ENCODE measurements at places on chromosomes 13 and 19.

- DNase-seq, result no peak
Measured at GRCh38 chr19:55717251-55717650, 21.0 kb downstream of the NLRP9 start.

GRCh38 chr13:30437177-30437576, 14.9 kb downstream of the UBE2L5 start:
- DNase-seq, result no peak

DNA sequence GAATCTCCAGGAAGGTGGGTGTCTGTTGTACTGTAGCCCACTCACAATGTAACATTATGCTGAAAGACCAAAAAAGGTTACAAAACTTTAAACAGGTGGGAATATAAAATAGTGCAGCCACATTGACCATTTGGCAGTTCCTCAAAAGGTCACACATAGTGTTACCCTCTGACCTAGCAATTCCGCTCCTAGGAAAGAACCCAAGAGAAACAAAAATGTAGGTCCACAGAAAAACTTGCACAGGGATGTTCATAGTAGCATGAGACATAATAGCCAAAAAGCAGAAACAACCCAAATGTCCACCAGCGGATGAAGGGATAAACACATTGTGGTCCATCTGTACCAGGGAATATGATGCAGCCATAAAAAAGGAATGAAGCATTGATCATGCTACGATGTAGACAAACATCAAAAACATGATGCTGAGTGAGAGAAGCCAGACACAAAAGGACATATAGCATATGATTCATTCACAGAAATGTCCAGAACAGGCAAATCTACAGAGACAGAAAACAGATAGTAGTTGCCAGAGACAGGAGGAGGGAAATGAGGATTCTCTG, 27.9 kb downstream of the CPAMD8 start:
- no peak for DNase-seq

DNA sequence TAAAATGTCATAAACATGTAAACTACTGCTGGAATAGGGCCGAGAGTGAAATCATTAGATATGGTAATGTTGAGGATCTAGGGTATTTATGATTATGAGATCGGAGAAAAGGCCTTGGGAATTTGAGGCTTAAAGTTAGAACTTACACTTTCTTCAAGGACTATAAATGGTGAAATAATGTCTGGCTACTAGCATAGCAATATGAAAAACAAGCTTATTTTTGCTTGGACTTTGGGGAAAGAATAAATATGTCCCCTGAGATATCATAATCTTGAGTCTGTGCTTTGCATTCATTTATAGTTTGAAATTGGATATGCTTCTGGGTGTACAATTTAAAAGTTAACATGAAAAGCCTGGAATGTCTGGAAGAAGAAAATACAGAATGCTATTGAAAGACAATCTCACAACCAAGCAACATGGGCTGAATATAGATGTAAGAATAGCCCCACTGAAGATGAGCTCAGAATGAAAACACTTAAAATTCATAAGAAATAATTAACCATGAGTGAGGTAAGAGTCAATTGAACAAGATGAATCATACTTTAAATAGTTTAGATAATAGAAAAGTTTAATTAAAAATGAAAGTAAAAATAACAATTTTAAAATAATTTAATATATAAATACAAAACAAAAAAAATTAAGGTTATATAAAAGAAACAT, 1555.4 kb upstream of the MIR17HG start:
- no peak for DNase-seq

DNA sequence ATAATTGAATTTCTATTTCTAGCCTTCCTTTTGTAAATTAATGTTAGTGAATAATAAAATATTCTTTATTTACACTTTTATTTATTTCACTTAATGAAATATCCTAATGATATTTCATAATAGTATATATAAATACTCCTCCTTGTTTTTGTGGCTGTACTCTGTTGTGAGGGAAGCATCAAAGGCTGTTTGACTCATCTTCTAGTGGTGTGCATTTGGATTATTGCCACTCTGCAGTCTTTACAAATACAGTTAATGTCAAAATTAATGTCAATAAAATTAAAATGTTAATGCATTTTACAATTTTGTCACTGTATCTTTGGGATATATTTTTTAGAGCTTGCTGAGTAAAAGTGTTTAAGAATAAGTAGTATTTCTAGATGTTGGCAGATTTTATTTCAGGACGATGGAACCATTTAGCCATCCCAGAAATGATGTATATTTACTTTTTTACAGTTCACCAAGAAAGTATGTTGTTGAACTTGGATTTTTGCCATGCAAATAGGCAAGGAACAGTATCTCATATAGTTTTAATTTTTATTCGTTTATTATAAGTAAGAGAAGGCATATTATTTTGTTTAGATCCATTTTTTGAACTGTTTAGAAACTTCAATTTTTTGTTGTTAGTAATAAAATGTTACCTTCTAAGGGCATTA, 281.2 kb upstream of the SLITRK6 start:
- DNase-seq, result no peak

DNA sequence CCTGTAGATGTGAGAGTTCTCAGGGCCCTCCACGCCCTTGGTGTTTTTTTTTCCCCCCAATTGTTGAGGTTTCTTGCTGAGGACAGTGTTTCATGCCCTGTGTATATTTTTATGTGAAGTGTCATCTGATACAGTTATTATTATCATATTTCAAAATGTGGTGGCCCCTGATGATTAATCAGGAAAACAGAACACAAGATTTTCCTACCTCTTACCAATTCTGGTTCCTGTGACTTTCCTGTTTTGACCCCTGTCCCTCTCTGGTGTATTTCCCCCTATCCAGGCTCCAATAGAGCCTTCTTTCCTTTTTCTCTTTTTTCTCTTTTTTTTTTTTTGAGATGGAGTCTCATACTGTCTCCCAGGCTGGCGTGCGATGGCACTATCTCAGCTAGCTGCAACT, 642 bp downstream of the PSG8 start:
- no peak for DNase-seq

DNA sequence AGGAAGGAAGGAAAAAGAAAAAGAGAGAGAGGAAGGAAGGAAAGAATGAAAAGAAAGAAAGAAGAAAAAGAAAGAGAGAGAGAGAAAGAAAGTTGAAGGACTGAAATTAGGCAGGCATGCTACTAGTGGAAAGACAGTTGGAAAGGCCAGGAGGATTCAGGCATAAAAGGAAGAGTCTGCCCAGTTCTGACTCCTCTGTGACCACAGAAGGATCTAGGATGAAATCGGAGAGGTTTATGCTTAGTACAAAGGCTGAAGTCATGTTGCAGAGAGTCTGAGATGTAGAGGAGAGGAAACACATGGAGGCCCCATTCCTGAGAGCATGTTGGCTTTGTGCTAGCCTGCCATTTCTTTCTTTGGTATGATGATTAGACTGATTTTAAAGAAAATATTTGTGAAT, 246.5 kb upstream of the ARGLU1 start:
- no peak for DNase-seq

GRCh38 chr19:342801-343421, 1.7 kb downstream of the MIER2 start:
- no peak for DNase-seq

DNA sequence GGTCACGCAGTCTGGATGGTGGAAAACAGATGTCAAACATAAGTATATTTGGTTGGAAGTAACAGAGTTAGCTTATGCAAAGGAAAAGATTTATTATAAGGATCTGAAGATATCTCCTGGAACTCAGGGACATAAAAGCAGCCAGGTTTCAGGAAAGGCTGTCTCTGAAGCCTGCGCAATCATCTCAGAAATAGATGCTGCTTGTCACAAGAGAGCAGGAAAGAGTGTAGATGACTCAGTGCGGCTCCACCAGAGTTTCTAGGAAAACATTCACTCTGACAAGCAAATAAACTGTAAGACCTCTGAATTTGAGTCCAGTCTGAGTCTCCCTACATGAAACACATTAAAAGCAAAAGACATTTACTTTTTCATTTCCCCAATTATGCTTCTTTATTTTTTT, 220.4 kb upstream of the HTR2A start:
- DNase-seq, result no peak

GRCh38 chr13:32381539-32381938, 46.4 kb downstream of the N4BP2L1 start:
- no peak for DNase-seq

DNA sequence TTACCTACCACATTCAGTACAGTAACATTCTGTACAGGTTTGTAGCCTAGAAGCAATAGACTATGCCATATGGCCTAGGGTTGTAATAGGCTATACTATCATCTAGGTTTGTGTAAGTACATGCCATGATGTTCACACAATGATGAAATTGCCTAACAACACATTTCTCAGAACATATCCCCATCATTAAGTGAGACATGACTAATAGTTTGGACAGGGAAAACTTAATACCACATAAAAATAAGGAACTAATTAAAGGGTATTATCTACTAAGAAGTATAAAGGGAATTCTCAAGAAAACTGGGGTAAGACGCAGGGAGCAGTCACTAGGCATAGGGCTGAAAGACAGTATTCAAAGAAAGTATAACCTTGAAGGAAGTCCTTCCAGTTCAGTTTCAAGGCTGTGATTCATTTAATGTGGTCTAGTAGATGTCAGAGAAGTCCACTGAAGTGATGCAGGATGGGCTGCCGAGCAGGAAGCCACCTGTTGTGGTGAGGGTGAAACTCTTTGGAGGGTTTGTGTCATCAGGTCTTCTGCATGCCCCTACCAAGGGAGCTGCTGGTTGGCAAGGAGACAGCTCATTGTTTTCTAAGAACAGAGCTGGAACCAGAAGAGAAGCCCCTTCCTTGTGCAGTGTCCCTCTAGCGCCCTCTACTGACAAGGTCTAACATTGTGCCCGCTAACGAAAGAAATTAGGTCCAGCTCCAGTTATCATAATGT, 122.9 kb downstream of the OLFM4 start:
- DNase-seq, result no peak

DNA sequence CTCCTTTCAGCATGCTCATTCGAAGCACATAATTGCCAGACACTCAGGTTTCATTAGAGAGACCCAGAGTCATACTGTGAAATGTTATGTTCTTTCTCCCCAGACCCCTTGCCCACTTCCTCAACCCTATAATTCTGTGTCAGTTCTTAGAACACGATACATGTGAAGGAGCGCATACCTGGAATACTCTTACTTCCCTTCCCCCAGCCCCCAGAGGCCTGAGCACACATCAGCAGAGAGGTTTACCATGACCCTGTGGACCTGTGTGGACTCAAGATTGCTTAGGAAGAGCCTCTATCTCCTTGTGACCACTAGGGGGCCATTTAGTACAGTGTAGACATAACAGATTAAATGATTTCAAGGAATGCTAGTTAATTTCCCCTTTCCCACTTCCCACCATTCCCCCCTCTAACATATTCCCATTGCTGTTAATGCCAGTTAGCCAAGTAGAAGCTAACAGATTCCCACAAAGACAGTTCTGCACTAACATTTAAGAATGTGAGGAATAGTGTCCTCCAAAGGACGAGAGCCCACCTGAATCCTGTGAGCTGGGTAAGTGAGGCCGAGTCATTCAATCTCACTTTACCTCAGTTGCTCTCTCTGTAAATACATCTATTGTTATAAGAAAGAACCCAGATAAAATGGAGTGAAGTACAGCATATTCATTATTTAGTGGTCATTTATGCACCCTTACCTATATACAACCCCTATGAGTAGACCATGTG, 154.2 kb upstream of the MAB21L1 start:
- DNase-seq, result no peak

DNA sequence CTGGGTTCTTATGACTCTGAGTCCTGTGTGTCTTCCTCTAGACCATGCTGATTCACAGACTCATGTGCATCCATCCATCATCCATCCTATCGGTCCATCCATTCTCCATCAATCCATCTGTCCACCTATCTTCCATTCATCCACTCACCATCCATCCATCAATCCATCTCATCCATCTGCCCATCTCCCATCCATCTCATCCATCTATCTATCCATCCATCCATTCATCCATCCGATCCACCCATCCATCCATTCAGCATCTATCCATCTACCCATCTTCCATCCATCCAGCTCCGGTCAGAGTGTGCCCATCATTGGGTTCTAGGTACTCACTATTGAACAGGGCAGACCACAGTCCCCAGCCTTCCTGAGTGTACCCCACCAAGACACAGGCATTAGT, 75.6 kb downstream of the SLC7A1 start:
- no peak for DNase-seq

DNA sequence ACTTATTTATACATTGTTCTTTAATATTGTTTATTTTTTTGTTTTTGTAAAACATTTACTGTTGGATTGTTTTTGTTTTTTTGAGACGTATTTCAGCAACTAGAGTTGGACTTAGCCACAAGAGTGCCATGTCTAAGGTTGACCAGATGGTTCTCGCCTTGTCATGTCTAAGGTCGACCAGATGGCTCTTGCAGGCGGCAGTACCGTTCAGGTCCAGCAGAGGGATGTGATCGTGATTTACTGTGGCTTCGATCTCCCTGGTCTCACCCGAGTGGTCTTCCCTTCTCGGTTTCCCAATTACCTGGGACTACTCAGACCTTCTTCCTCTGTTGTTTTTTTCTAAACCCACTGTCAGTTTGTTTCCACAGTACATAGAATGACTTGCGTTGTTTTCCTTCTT, 1438.6 kb downstream of the UQCRFS1 start:
- no peak for DNase-seq

DNA sequence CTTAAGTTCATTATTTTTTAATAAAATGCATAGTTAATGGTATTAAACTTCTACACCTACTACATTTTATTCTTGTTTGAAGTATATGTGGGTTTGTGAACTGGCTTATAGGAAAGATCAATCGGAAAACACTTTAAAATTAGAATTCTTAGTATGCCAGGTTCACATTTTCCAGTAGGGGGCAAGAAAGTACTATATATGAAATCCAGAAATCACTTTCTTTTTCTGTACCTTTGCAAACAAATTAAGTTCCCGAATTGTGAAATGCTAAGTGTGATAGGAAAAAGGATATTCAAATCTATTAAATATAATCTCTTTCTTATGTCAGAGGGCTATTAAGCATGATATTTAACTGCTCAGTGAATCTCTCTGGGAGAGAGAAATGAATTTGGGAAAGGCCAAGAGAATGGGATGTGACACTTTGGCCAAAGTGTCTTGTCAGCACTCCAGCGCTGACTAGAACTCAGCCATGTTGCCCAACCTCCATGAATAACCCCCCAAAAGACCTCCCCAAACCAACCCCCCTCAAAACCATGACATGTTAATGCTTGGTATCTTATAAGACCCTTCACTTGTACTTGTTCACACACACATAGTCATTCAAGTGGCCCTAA, 122.6 kb upstream of the SLC10A2 start:
- DNase-seq, result no peak

GRCh38 chr13:80400164-80400864, 59.4 kb upstream of the SPRY2 start:
- no peak for DNase-seq

GRCh38 chr13:90768116-90768515, 579.4 kb upstream of the MIR17HG start:
- no peak for DNase-seq

DNA sequence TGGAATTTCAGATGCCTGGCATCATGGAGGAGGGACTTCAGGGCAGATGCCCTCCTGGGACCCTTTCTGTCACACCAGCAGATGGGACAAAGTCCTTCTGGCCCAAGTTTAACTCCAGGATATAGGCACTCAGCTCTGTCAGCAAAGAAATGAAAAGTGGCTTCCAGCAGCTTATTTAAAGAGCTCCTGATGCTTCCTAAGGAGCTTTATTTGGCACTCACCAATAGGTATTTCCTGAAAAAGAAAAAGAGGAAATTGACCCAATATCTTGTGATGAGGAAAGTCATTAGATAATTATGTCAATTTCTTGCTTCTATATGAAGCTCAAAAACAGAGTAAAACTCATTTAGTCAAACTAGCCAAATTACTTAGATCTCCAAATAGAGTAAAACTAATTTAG, 224.6 kb downstream of the RAP2A start:
- no peak for DNase-seq

All from cerebellar nuclear complex (tissue), 1 donor.